ENCODE measurements at places on chromosomes 13 and 19.

GRCh38 chr19:5615756-5616327 lies 6.7 kb downstream of the SAFB2 start:
- DNase-seq = no peak

DNA sequence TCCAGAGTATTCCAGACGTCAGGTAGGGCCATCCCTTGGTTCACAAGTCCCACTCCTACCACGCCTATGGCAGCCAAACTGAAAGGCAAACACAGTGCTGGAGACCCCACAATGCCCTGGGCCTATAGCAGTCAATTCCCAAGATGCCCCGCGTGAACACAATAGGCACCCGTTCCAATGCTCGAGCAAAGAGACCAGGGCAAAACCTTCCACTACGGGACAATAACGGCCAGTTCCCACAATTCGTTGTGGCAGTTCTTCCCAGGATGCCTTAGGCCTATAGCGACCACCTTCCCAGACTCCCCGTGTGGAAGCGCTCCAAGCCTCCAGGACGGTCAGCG lies 538 bp downstream of the ZNF428 start:
- peak; percentile 27 for DNase-seq

DNA sequence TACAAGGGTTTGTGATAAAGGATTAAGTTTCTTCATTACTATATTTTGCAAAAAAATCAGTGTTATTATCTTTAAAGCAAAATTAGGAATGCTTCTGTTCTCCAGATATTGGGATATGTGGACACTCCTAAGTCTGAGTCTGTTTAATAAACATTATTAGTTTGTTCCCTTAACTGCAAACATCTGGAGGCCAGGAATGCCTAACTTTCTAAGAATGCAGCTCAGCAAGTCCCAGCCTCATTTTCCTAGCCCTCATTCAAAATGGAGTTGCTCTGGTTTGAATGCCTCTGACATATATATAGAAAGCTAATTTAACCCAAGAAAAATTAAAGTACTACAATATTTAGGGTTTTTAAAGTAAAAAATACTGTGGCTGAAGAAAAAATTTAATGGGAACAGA lies 33.6 kb upstream of the EDNRB start:
- DNase-seq = no peak

DNA sequence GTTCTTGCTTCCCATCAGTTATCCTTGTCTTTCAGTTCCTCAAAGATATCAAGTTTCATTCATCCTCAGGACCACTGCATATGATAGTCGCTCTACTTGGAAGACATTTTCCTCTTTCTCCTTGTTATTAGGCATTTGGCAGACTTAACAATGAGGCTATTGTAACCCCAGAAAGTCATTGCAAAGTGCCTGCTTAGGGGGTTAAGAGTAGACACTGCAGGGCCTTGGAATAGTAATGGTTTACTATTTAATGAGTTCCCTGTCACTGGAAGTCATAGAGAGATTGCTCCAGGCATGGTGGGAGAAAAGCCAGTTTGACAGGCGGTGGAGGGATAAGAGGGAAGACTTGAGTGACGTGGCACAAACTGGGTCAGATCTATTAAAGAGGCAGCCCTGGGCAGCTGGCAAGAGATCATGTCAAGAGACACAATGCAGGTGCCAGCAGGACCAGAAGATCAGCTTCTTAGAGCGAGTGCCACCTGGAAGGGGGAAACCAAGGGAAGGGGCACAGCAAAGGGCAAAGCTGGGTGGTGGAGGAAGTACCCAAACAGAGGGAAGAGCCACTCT lies 16.8 kb upstream of the CPB2 start:
- DNase-seq = no peak

DNA sequence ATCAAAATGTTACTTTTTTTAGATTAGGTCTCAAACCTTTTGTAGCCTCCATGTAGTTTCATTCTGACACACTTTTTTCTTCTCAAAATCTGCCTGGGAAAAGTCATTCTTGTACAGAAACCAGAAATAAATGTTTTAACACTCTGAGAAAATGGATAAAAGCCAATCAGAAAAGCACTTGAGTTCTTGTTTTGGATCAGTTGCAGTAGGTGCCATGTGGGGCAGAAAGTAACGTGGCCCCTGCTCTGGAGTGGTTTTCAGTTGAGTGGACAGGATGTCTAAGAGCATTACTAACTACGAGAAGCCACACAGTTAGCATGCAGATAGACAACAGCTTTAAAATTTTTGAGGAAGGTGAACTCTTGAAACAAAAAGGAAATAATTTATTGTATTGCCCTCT lies 19.1 kb downstream of the GPR183 start:
- DNase-seq = no peak

GRCh38 chr13:110551284-110551683 lies 10.2 kb downstream of the RAB20 start:
- DNase-seq = no peak

DNA sequence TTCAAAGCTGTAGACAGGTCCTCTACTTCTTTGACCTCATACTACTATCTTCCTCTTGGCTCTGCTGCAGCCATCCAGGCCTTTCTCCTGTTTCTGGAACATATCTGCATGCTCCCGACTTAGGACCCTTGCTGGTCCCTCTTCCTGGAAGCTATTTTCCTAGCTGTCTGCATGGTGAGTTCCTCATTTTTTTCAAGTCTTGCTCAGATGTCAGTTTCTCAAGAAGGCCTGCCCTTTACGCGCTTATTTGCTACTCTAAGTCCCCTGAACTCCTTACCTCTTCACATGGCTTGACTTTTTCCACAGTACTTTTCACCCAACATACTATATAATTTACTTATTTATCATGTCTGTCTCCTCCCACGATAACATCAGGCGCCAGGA lies 31.4 kb downstream of the DNAJC3 start:
- no peak for DNase-seq

GRCh38 chr13:76067850-76068249 lies 431.7 kb downstream of the LMO7 start:
- no peak for DNase-seq

DNA sequence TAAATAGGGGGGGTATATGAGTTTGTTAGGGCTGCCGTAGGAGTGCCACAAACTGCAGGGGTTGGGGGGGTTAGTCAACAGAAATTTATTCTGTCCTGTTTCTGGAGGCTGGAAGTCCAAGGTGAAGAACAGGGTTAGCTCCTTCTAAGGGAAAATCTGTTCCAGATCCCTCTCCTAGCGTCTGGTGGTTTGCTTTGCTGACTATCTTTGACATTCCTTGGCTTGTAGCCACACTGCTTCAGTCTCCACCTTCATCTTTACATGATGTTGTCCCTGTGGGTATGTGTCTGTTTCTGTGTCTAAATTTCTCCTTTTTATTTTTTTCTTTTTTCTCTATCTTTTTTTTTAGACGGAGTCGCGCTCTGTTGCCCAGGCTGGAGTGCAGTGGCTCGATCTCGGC lies 8.1 kb upstream of the ICAM1 start:
- DNase-seq = no peak

DNA sequence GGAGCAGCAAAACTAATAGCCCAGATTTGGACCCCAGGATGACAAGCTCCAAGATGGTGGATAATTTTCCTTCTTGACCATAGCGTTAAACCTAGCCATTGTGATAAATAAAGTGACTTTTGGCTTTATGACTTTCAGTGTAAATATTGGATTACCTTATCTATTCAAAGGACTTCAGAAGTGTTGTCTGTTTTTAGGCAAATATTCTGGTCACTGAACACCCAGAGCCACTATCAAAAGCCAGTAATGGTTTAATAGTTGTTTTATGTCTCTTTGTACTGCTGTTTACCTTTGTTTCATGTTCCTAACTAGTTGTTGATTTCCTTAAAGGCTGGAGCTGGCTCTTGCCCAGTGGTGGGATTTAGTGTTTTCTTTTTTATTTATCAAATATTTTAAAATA lies 81.6 kb downstream of the FGF9 start:
- no peak for DNase-seq

- no peak for DNase-seq
Measured at GRCh38 chr19:56405062-56405461, 930 bp downstream of the ZNF583 start.

GRCh38 chr13:52319876-52320275 lies 86.1 kb downstream of the THSD1 start:
- DNase-seq = no peak

- no peak for DNase-seq
Measured at GRCh38 chr13:35697186-35697730, 220.8 kb upstream of the MAB21L1 start.
